Thymus (tissue), 14 donors: ENCODE measurements at places on chromosomes 12 and 14. TPM values are rescaled to one million over a fixed set of nuclear protein-coding genes. Genes with fewer than 3 reads are reported as not detected.

DIO2 gene
- 1.3 TPM for polyA plus RNA-seq

TRHDE gene
- 0.18 TPM for polyA plus RNA-seq

UNC119B gene
- polyA plus RNA-seq = 12.0 TPM

NGB gene
- polyA plus RNA-seq = 0.41 TPM

CLEC2B gene
- polyA plus RNA-seq = 42.7 TPM

C14orf132 gene
- polyA plus RNA-seq = 4.3 TPM

CCDC177 gene
- polyA plus RNA-seq = 0.02 TPM

BTG1 gene
- 313 TPM for polyA plus RNA-seq

KRT71 gene
- polyA plus RNA-seq = 3.6 TPM

TAMALIN gene
- polyA plus RNA-seq = 47.4 TPM

ZNF84 gene
- 24.6 TPM for polyA plus RNA-seq

IL26 gene
- 0.07 TPM for polyA plus RNA-seq

TAS2R13 gene
- polyA plus RNA-seq = 0.05 TPM

CPM gene
- polyA plus RNA-seq = 11.4 TPM

RFX4 gene
- polyA plus RNA-seq = 0.23 TPM

MAX gene
- 104 TPM for polyA plus RNA-seq

CMA1 gene
- polyA plus RNA-seq = 0.96 TPM

TPH2 gene
- polyA plus RNA-seq = 0.07 TPM

LRP10 gene
- 18.6 TPM for polyA plus RNA-seq

DPY19L2 gene
- 20.7 TPM for polyA plus RNA-seq

ITGA7 gene
- 18.7 TPM for polyA plus RNA-seq

CLEC4A gene
- polyA plus RNA-seq = 9.2 TPM

KLRK1 gene
- 27.0 TPM for polyA plus RNA-seq

SERPINA3 gene
- 120 TPM for polyA plus RNA-seq

ARHGAP9 gene
- 165 TPM for polyA plus RNA-seq

FAIM2 gene
- 0.41 TPM for polyA plus RNA-seq

PRIMA1 gene
- 0.84 TPM for polyA plus RNA-seq

MANSC4 gene
- 0.11 TPM for polyA plus RNA-seq
